ENCODE measurements at places on chromosomes 6 and 20.

DNA sequence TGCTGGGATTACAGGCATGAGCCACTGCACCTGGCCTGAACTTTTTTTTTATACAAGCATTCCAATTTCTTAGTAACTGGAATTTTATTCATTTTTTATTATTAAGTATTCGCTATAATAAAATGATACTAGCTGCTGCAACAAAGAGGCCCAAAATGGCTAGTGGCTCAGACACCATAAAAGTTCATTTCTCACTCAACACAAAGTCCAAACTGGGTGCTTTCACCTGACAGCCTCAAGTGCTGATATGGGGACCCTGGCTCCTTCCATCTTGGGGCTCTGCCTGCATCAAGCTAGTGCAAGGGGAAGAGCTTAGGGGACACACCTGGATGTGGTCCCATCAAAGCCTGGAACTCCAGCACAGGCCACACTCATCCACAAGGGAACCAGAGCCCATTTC, 12.2 kb upstream of the NOP56 start:
- no peak for DNase-seq

DNA sequence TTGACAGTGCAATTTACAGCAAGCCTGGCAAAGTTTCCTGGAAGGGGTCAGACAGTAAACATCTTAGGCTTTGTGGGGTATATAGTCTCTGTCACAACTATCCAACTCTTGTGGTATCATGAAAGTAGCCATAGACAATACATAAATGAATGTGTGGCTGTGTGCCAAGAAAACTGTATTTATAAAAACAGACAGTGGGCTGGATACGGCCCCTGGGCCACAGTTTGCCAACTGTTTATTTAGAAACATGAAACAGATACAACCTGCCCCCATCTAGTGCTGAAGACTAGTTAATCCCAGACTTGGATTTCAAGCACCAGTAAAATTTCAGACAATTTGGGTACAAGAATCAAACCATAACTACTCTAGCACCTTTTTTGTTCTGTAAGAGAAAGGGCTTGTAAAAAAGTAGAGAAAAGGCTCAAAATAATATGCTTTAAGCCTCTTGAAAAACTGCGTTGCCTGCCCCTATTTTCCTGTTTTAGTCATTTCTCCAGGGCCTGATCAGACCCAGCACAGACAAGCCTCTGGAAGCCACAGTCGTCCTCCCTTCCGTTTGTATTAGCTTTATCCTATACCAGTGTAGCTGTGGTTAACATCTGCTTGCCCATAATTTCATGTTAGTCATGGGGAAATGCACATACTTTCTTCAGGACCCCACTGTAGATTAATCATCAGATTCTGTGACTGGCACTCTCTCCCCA, 30.8 kb downstream of the JAG1 start:
- no peak for DNase-seq

DNA sequence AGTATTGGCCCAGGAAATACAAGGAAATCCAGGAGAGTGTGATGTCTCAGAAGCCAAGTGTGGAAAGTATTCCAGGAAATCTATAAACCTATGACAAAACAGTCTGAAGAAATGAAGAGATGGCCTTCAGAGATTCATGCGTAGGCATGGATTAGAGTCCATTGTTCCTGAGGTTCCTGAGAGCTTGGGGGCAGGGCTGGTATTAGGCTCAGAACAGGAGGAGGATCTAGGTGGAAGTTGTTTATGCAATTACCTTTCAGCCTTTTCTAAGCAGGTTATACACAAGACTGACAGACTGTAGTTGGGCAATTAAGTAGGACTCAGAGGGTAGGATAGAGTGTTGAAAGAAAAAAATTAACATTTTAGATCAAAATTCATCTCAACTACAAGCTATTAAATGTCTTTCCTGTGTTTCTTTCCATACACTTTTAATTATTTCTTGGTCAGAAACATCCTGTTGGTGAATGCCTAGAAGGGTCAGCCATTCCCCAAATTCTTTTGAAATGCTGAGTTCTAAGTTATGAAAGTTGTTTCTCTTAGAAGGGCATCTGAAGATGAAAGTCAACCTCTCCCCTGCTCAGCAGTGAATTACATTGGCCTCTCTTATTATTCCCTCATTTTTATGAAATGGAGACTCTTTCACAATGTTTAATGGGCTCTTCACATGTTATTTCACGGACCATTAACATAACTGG, 201.2 kb upstream of the MYLIP start:
- no peak for DNase-seq

DNA sequence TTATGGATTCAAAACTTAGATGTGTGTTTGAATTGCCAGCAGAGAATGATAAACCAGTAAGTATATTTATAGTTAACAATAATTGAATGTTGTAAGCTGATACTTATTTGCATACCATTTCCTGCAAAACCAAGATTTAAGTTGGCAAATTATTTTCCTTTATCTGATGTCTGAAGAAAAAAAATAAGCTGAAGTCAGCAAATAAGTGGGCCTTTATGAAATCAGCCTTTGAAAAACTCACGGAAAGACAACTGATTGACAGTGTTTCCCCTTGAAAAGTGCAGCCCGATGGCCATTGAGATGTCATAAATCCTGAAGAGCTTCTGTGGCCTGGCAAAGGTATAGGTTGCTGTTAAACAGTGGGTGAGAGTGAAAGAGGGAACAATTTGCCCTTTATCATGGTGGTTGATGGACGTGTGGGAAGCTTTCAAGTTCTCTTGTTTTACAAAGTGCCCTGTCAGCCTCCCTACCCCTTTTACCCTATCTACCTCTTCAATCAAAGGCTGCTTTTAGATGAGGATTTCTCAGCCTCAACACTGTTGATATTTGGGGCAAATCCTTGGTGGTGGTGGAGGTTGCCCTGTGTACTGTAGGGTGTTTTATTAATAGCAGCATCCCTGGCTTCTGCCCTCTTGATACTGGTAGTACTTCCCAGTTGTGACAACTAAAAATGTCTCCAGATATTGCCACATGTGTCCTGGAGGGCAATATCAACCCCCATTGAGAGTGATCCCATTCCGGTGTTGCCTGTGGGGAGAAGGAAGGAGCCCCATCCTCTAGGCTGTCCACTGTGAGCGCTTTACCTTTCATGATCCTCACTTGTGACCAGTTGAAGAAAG, 50.2 kb downstream of the VAPB start:
- no peak for DNase-seq

DNA sequence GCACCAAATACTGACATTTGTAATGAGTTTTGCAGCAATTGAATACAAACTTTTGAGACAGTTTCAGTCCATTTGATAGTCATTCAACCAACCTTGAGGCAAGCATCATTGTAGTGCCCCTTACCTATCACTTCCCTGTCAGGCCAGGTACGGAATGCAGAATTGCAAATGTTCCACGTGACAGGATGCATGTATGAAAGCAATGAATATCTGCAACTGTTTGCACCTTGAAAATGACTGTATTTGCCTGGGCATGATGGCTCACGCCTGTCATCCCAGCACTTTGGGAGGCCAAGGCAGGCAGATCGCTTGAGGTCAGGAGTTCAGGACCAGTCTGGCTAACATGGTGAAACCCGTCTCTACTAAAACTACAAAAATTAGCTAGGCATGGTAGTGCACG, 146.0 kb upstream of the SCGN start:
- no peak for DNase-seq

DNA sequence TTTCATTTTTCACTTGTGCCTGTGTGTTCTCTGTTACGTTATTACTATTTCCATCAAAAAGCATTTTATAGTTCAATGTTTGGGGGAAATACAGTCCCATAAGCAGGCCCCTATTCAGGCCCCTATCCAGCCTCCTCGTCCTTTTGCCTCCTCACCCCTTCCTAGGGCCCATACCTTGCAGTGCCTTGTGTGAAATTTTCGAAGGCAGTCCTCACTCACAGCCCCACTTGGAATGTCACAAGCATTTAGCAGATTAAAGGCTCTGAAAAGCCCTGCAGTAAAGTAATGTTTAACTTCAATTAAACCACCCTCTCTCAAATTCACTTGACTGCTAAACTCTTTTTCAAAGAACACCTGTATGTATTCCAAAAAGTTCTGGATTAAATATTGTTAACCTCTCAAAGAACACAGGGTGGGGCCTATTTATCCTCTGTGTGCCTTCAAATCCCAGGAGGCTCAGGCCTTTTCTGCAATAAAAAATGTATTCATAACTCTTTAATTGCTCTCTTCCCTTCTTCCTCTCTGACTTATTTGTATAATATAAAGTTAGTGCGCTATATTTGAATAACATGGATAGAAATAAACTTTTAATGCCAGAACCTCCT, 202.5 kb downstream of the FOXA2 start:
- DNase-seq = no peak

GRCh38 chr6:139126255-139126654, 8.6 kb upstream of the HECA start:
- peak; percentile 54 for DNase-seq

DNA sequence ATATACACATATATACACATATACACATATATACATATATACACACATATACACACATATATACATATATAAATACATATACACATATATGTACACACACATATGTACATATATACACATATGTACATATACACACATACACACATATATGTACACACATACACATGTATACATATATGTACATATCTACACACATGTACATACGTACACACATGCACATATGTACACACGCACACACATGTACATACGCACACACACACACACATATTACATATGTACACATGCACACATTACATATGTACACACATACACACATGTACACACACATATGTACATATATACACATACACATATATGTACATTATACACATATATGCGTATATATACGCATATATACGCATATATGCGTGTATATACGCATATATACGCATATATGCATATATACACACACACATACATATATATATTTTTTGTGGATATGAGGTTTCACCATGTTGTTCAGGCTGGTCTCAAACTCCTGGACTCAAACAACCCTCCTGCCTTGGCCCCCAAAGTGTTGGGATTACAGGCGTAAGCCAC, 27.2 kb downstream of the SRC start:
- DNase-seq = no peak

DNA sequence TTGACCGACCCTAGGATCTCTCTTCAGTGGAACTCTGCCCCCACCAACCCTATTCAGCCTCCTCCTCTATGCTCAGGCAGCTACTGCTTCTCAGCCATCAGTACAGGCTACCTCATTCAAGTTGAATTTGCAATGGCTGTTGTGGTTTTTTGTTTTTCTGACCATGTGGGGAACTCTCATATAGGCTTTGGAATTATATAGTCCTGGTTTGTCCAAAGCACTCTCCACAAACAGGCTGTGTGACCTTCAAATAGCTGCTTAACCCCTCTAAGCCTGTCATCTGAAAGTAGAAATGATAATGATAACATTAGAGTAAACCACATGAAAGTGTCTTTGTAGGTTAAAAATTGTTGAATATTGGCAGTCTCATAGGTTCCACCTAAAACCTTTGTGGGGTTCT, 80.3 kb downstream of the UNC5CL start:
- DNase-seq = no peak

- DNase-seq = peak; percentile 39
Measured at GRCh38 chr6:87756858-87757257, 54.8 kb upstream of the AKIRIN2 start.

DNA sequence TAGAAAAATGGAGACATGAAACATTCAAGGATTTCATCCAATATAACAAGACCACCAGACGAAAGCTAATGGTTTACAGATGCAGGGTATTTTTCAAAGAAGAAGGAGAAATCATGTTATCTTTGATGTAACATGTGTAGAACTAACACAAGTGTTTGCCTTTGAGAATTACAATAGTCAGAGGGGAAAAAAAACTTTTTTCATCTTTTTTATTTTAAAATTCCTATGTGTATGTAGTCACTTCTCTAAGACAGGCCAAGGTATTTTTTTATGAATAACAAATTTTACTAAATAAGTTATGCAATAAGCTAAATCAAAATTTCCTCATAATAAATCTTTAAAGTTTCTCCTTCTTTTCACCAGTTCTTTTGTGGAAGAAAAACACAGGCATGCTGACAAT, 161.4 kb downstream of the PDE7B start:
- DNase-seq = no peak

DNA sequence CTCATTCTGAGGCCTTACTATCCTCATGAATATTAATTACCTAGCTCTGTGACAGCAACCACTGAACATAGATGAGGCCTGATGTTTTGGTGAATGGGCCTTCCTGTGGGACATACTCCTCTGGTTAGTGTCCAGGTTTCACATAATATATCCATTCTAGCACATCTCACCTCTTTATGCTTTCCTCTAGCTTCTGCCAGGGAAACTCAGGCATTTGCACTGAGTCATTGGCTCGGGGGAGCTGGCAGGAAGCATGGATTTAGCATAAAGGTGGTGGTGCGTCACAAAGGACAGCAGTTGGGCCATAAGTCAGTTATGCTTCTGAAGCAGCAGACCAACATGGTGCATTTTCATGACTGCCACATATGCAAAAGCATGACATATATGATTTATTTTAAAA, 37.5 kb upstream of the TMEM170B start:
- no peak for DNase-seq

GRCh38 chr6:140071601-140072062, 697.2 kb upstream of the CITED2 start:
- DNase-seq = no peak

DNA sequence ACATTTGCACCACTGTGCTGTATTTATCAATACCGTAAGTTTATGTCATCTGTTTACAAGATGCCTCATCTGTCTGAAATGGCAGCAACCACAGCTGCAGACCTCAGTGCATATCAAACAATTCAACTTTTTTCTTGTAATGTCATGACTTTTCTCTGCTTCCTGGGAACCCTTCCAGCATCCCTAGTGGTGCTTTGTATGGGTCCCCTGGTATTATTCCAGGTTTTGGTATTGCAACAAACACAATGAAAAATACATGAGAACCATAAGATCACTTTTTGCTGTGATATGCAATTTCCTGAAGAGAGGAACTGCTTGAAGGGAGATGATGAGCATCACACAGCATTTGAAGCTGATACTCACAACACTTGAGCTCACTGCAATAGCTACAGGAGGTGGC, 12.0 kb upstream of the TXNDC5 start:
- DNase-seq = no peak

DNA sequence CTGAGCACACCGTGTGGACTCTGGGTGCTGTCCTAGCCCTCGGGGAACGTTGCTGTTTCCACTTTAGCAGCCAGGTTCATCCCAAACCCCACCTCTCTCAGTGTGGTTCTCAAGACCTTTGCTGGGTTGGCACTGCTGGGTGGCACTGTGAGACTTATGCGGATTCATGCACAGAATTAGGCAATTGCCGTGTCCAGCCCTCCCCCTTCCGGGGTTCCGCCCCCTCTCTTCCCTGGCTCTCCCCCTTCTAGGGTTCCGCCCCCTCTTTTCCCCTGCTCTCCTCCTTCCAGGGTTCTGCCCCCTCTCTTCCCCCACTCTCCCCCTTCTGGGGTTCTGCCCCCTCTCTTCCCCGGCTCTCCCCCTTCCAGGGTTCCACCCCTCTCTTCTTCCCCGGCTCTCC, 39.8 kb upstream of the SLCO4A1 start:
- peak; percentile 19 for DNase-seq

- no peak for DNase-seq
Measured at GRCh38 chr20:63014710-63015109, 7.9 kb upstream of the BHLHE23 start.

GRCh38 chr6:36920049-36920448, 34.3 kb downstream of the C6orf89 start:
- no peak for DNase-seq

Data from CD4-positive, alpha-beta T cell treated with Interleukin-6 at 100 ng/mL for 8 hours (primary cell).